ENCODE measurements at places on chromosomes 4 and X. TPM values are rescaled to one million over a fixed set of nuclear protein-coding genes. Genes with fewer than 3 reads are reported as not detected.

The KIF4A gene
- total RNA-seq = 0.09 TPM

DNA sequence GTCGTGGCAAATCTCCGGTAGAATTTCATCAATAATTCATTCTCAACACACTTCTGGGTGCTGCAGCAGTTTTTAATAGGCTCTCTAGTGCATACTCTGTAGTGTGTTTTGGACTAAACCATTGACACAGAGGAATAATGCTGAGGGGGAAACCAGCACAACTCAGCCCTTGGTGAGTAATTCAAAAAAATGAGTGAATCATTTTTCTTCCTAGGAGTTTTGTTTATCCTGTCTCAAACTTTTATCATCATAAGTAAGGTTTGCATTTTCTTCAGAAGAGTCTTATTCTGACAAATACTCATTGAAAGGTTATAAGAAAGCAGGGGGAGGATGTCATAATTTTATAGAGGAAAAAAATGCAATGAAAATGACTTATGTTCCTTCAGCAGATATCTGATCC, 2542.7 kb downstream of the PCDH7 start:
- H3K27ac ChIP-seq = no peak overlapping the region
- DNase-seq = no peak
- H3K36me3 ChIP-seq = no peaks in the 10 kb centered on the region
- H3K4me3 ChIP-seq = no peak overlapping the region
- no peaks in the 10 kb centered on the region for H3K4me1 ChIP-seq

The PRSS12 gene
- not detected for total RNA-seq

- H3K36me3 ChIP-seq = no peaks in the 10 kb centered on the region
- no peaks in the 10 kb centered on the region for H3K27me3 ChIP-seq
- peaks cover 9% of the 10 kb centered on the region for H3K4me1 ChIP-seq
- DNase-seq = no peak
- H3K4me3 ChIP-seq = no peak overlapping the region
Observed at GRCh38 chrX:154603438-154604430, 15.3 kb downstream of the CTAG1B start.

DNA sequence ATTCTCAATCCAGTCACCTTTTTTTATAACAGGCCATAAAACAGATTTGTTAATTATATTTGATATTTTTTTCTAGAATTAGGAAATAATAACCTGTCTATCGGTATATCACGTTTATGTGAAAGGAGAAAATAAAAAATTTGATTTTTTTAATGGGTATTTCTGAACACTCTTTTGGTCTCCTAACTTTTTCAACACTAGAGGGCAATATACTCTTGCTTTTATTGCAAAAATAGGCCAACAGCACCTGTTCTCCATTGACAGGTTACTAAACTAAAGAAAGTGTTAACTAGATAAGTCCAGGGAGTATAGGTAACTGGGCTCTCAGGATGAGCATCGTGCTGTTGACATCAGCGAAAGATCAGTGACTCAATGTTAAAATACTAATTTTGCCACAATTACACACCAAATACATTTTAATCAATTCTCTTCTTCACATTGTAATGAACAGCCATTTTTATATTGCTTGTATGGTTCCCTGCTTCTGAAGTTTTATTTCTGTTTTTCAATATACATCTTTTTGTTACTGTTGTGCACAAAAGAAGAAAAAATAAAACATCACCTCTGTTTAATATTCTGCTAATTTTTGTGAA, 22.8 kb downstream of the NDST4 start:
- no peaks in the 10 kb centered on the region for H3K27me3 ChIP-seq
- H3K36me3 ChIP-seq = no peaks in the 10 kb centered on the region
- no peak overlapping the region for H3K27ac ChIP-seq
- H3K4me3 ChIP-seq = no peak overlapping the region
- H3K4me1 ChIP-seq = no peaks in the 10 kb centered on the region

DNA sequence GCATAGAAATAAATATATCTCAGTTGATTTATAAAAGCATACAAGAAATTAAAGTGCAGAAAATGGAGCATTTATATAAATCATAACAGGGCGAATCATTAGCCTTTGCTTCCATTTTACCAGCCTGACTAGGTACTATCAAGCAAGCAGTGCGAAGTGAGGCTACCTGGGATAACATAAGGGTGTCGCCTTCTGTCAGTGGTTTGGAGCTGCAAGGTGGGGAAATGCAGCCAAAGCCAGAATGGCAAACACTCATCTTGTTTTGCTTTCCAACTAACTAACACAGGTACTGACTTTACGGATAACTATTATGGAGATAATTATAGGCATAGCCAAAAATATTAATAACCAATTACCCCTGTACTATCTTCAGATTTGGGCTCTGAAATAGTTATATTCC, 1459.8 kb downstream of the RAPGEF2 start:
- H3K4me3 ChIP-seq = no peak overlapping the region
- no peak for DNase-seq
- no peaks in the 10 kb centered on the region for H3K27me3 ChIP-seq
- H3K4me1 ChIP-seq = no peaks in the 10 kb centered on the region
- H3K27ac ChIP-seq = no peak overlapping the region

GRCh38 chr4:101515566-101515965, 168.2 kb upstream of the PPP3CA start:
- no peaks in the 10 kb centered on the region for H3K4me1 ChIP-seq
- H3K36me3 ChIP-seq = no peaks in the 10 kb centered on the region
- H3K4me3 ChIP-seq = no peak overlapping the region

- H3K27me3 ChIP-seq = no peaks in the 10 kb centered on the region
- no peaks in the 10 kb centered on the region for H3K4me1 ChIP-seq
- no peaks in the 10 kb centered on the region for H3K36me3 ChIP-seq
- no peak overlapping the region for H3K4me3 ChIP-seq
- DNase-seq = no peak
- no peak overlapping the region for H3K27ac ChIP-seq
Observed at GRCh38 chrX:45479196-45479834, 278.6 kb upstream of the DIPK2B start.

DNA sequence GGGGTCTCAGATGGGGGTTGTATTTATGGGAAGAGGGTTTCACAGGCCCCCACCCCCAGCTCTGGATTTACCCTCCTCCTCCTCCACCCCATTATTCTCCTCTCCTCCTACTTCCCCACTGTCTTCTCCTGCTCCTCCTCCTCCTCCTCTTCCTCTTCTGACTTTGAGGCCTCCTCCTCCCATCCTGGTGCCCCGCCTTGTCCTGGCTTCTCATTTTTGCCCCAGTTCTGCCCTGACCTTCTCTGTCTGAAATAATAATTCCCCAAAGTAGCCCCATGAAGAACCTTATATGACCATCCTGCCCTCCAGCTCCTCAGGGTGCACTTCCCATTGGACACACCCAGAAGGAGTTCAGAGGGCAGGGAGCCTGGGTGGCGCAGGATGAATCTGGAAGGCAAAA, 351.4 kb upstream of the GATB start:
- DNase-seq = no peak
- H3K4me3 ChIP-seq = no peak overlapping the region
- H3K4me1 ChIP-seq = peaks cover 40% of the 10 kb centered on the region

DNA sequence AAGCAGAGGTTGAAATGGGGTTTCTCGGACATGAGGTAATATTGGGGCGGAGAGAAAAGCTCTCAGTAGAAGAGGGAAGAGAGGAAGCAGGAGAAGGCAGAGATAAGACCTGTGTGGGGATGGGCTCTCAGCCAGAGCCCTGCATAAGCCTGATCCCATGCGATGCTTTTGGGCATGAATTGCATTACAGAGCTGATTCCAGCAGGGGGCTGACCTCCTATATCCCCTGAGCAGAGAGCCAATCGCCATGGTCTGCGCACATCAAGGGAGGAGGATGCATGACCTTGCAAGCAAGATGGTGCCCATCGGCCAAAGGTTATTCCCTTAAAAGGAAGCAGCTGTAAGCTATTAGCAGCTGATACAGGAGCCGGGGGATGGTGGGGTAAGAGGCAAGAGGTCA, 7.6 kb downstream of the ANOS1 start:
- no peak overlapping the region for H3K4me3 ChIP-seq
- no peaks in the 10 kb centered on the region for H3K27me3 ChIP-seq
- no peak for DNase-seq
- H3K36me3 ChIP-seq = no peaks in the 10 kb centered on the region
- H3K27ac ChIP-seq = no peak overlapping the region
- no peaks in the 10 kb centered on the region for H3K4me1 ChIP-seq

The C1GALT1C1 gene
- 17.6 TPM for total RNA-seq

DNA sequence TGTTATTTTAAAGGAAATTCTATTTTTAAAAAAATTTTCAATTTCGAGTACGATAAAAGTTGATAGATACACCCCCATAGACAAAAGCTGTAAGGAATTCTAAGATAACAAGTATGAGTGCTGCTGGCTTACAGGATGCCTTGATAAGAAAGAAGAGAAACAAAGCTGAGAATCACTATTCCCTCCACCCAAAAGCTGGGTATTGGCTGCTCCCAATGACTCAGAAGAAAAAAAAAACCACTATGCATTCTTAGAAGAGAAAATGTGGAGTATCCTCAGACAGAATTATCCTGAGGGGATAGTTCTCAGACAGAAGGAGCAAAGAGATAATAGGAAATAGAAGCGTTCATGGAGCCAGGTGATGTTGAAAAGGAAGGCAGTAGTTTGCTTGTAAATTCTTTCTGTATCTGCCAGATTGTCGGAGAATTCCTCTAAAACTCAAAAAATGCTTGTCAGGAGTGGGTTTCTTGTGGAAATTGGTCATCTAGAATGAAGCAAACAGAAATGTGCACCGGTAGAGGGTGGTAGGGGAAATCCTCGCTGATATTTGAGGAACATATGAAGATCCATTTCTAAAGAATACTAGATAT, 217.5 kb upstream of the ADAMTS3 start:
- H3K27ac ChIP-seq = no peak overlapping the region
- no peaks in the 10 kb centered on the region for H3K4me1 ChIP-seq
- H3K36me3 ChIP-seq = no peaks in the 10 kb centered on the region
- no peak overlapping the region for H3K4me3 ChIP-seq
- H3K27me3 ChIP-seq = no peaks in the 10 kb centered on the region

- peak overlapping the region; percentile 2 for H3K27ac ChIP-seq
- H3K27me3 ChIP-seq = no peaks in the 10 kb centered on the region
- DNase-seq = no peak
- H3K36me3 ChIP-seq = no peaks in the 10 kb centered on the region
- no peak overlapping the region for H3K4me3 ChIP-seq
Observed at GRCh38 chr4:159358226-159358625, 255.3 kb downstream of the RAPGEF2 start.

The NOX1 gene
- not detected for total RNA-seq

- no peak for DNase-seq
- no peaks in the 10 kb centered on the region for H3K4me1 ChIP-seq
- no peak overlapping the region for H3K27ac ChIP-seq
- H3K4me3 ChIP-seq = no peak overlapping the region
- H3K27me3 ChIP-seq = no peaks in the 10 kb centered on the region
- H3K36me3 ChIP-seq = no peaks in the 10 kb centered on the region
Observed at GRCh38 chr4:126431049-126431448, 1116.3 kb downstream of the FAT4 start.

- no peak overlapping the region for H3K27ac ChIP-seq
- DNase-seq = no peak
- H3K36me3 ChIP-seq = no peaks in the 10 kb centered on the region
- no peak overlapping the region for H3K4me3 ChIP-seq
- H3K4me1 ChIP-seq = no peaks in the 10 kb centered on the region
- no peaks in the 10 kb centered on the region for H3K27me3 ChIP-seq
Observed at GRCh38 chrX:105880491-105880890, 58.2 kb downstream of the NRK start.

The CPZ gene
- total RNA-seq = 0.85 TPM

DNA sequence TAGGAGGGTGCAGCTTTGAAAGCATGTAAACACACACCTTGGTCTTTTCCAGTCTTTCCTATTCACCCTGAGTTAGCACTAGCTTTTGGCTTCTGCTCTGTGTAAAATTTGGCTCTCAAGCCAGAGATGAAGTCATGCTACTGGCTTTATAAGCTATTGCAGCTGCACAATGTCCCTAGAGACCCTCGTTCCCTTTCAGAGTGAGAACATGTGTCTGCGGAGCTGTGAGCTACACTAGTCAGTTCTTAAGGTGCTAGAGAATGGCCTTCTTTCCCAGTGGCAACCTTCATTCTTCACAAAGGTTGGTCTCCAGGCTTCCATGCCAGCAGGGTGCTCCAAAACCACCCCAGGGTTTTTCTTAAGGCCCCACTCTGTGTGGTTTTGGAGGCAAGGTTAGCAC, 199.1 kb downstream of the SPATA18 start:
- no peak overlapping the region for H3K4me3 ChIP-seq
- H3K27me3 ChIP-seq = no peaks in the 10 kb centered on the region
- peak; percentile 80 for DNase-seq
- H3K27ac ChIP-seq = no peak overlapping the region

The REPS2 gene
- 4.4 TPM for total RNA-seq

GRCh38 chr4:141912831-141913230, 276.4 kb downstream of the IL15 start:
- no peak overlapping the region for H3K27ac ChIP-seq
- H3K27me3 ChIP-seq = no peaks in the 10 kb centered on the region
- H3K4me1 ChIP-seq = no peaks in the 10 kb centered on the region
- H3K36me3 ChIP-seq = no peaks in the 10 kb centered on the region
- no peak overlapping the region for H3K4me3 ChIP-seq

GRCh38 chr4:8072235-8072968, 86.2 kb downstream of the ABLIM2 start:
- H3K27me3 ChIP-seq = no peaks in the 10 kb centered on the region
- no peaks in the 10 kb centered on the region for H3K4me1 ChIP-seq
- no peaks in the 10 kb centered on the region for H3K36me3 ChIP-seq
- H3K4me3 ChIP-seq = no peak overlapping the region

The ZNF275 gene
- 7.0 TPM for total RNA-seq

The SMAD1 gene
- 10.9 TPM for total RNA-seq

The PHKA1 gene
- total RNA-seq = 26.2 TPM

- no peaks in the 10 kb centered on the region for H3K36me3 ChIP-seq
- no peak overlapping the region for H3K27ac ChIP-seq
- H3K4me1 ChIP-seq = peaks cover 17% of the 10 kb centered on the region
- DNase-seq = no peak
Observed at GRCh38 chr4:102437111-102437510, 64.0 kb upstream of the NFKB1 start.

- no peaks in the 10 kb centered on the region for H3K4me1 ChIP-seq
- peaks cover 2% of the 10 kb centered on the region for H3K27me3 ChIP-seq
- no peak for DNase-seq
- no peaks in the 10 kb centered on the region for H3K36me3 ChIP-seq
- H3K4me3 ChIP-seq = no peak overlapping the region
Observed at GRCh38 chr4:121183989-121184388, 19.9 kb upstream of the TNIP3 start.

GRCh38 chrX:110004215-110004614, 1.3 kb downstream of the TMEM164 start:
- H3K4me1 ChIP-seq = no peaks in the 10 kb centered on the region
- peak; percentile 13 for DNase-seq
- H3K36me3 ChIP-seq = no peaks in the 10 kb centered on the region
- peak overlapping the region; percentile 71 for H3K4me3 ChIP-seq
- no peaks in the 10 kb centered on the region for H3K27me3 ChIP-seq

Data from heart right ventricle (tissue), 16 donors.